H54 (cell line): ENCODE measurements at places on chromosomes 7 and 10.

DNA sequence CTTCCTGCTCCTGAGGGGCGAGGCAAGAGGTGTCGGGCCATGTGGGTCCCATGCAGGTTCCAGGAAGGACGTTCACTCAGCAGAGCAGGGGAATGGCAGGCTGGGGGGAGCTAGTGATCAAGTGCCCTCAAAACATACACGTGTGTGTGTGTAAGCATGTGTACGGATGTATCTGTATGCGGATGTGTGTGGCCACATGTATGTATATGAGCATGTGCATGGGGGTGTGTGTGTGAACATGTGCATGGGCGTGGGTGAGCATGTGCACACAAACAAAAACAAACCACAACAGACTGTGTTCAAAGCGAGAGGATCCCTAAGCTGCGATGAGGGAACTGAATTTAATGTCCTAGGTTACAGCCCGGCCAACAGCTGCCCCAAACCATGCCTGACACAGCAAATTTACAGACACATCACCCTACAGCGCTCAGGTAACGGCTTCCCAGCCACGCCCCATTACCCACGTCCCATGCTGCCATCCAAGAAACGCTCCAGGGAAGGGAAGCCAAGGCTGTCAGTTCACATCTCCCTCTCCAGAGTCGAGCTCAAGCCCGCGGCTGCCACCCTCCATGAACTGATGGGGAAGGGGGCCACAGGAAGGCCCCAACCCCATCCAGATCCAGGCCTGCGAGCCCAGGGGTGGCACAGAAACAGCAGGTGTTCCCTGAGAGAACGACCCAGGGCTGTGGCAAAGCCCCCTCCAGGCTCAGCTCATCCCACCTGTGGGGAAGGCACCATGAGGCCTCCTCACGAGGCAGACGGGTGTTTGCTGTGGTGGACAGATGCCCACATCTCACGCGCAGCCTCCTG lies 56.6 kb downstream of the PTPRN2 start:
- no peak for DNase-seq

DNA sequence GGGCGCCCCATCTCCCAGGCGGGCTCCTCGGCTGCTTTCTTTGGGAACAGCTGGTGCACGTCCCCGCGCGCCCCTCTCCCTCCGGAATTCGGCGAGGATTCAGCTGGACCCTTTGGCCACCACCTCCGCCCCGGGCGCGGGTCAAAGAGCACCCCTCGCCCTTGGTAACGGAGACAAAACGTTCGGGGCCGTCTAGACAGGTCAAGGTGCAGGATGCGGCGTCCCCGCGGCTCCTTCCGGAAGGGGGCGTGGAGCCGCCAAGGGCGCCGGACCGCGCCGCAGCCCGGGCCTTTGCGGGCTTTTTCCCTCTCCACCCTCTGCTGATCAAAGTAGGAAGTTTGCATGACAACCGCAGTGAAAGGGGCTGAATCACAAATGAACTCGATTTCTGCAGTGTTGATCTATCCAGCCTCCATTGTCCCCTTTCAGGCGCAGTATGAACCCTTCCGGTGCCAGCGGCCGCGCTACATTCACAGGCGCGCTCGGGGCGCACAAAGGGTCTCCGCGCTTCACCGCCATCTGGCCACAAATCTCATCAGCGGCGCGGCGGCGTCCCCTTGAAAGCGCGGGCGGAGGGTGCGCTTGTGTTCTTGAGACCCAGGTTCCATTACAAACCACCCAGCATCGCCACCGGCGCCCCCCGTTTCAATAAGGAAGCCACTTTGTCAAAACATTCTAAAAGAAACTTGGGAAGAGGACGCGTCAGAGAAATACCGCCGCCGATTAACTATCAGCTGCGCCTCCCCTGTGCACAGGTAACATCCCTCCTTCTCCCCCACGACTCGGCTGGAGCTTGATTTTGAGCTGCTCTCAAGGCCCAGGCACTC lies 36.4 kb downstream of the CNPY1 start:
- DNase-seq: no peak

DNA sequence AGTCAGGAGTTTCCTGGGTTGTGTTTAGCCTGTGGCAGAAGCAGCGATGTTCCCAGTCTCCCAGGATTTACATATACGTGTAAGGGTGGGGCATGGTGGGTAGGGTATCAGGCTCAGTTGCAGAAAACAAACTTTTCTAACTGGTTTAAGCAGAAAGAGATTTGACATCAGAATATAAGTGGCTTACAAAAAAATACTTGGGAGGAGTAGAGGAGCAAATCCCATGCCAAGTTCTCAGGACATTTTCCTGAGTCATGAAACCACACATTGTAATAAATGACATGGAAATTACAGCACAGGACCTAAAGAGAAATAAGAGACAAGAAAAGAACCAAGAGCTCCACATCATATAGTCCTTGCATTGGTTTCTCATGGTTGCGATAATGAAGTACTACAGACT lies 26.2 kb upstream of the FRMD4A start:
- DNase-seq: peak; percentile 14

DNA sequence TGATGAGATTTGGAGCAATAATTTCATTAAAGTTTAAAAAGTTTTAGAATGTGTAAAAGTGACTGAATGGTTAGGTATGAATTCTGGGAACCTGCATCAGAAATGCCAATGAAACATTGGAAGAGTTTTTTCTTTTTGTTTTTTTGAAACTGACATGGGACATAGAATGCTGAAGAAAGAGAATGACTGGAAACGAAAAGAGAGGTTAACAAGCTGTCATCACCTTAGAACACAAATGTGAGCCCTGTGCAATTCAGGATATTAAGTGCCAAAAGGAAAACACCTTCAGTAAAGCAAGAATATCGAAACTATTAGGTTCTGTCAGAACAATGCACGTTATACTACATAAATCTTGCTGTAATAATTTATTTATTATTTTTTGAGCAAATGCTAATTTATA lies 12.6 kb upstream of the EXOC4 start:
- no peak for DNase-seq

GRCh38 chr7:130024390-130024789 lies 26.8 kb downstream of the ZC3HC1 start:
- no peak for DNase-seq

GRCh38 chr10:110774069-110775019 lies 97.4 kb upstream of the PDCD4 start:
- DNase-seq: peak; percentile 76

DNA sequence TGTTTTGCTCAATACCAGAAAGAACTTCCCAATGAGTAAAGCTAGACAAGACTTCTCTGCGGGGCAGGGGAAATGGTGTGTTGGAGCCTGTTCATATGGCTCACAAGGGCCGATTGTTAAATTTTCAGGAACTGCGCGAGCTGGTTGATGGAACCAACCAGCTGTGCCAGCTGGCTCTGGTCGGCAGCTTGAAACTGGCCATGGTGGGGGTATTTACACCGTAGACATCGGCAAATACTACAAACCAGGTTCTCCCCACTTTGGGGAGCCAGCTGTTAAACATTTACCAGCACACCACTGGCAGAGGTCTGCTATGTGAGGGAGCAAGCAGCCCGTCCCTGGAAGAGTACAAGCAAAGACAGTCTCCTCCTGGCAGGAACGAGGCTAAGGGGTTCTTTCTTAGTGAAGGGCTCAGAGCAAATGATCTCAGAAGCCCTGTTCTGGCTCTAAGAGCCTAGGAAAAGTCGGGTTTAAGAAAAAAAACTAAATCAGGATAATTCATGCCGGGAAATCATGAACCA lies 8.8 kb upstream of the ZMIZ1 start:
- no peak for DNase-seq

GRCh38 chr7:115548756-115549155 lies 481.8 kb downstream of the TFEC start:
- DNase-seq: no peak

DNA sequence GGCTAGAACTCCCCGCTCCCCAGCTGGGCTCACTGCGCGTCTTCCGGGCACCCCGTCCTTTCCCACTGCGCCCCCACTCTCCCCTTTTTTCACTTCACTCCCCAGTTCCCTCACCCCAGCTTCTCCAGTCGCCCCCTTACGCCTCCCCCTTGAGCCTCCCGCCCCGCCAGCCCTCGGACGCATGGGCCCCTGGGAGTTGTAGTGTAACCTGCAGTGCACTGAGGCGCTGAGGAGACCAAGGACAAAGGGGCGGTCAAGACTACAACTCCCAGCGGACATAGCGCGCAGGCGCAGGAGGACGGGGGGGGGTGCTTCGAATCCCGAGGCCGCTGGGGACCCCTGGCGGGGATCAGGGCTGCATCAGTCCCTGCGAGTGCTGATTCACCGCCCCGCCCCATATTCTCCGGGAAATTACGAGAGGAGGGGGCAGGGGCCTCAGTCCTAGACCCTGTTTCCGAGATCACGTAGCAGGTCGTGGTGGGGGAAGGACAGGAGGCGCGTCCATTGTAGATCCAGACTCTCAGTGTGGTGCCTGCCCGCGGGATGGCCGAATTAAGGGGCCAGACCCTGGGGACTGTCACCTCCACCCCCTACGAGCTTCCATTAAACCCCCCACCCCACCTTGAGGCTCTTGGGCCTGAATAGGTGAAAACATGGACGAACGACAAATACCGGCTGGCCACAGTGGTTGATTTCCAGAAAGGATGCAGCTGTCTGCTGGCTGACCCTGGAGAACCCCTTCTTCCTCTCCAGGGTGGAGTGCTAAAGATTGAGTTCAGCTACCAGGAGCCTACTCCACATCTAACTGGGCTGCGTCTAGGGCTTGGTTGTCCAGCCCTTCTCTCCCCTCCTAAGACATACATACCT lies 553 bp upstream of the YWHAG start:
- DNase-seq: peak; percentile 81
